ENCODE measurements at places on chromosomes 1 and 21.

DNA sequence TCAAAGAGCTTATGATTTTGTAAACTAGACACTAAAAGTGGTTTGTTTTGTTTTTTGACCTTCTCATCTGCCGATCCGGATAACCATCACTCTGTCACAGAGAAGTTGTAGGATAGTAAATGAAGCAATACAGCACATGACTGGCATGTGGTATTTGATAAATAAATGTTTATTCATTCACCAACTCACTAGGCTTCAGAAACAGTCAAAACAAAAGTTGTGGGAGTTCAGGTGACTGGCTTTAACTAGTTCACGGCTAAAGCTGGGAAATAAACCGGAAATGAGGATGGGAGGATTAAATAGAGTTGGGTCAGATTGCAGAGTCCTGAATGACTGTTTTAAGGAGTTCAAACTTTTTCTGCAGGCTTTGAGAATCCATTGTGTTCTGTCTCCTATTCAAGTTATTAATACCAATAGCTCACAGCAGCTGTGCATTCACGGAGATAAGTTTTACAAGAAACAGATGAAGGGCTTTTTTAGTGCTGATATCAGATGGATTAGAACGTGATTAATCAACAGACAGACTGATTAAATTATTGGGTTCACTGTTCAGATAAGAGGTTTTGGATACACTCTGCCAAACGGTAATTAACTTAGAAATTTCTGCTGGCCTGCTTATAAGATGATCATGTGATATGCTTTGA lies 463.3 kb downstream of the DPYD start:
- ATAC-seq: no peak

DNA sequence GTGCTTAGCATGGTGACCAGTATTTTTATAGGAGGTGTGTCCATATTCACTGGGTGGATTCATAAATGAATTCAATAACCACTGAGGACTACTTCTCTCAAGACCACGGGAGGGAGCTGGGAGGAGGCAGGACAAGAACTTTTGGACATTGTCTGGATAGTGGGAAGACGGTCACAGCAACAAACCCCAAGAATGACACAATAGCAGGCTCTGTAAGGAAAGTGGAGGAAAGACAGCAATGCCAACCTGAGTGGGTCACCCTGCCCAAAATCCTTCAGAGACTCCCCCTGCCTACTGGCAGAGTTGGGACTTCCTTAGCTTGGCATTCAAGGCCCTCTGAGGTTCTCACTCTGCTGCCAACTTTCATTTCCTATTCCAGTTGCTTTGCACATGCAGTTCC lies 42.0 kb downstream of the GLIS1 start:
- no peak for ATAC-seq

GRCh38 chr1:225466848-225467192 lies 39.0 kb upstream of the LBR start:
- ATAC-seq: no peak

DNA sequence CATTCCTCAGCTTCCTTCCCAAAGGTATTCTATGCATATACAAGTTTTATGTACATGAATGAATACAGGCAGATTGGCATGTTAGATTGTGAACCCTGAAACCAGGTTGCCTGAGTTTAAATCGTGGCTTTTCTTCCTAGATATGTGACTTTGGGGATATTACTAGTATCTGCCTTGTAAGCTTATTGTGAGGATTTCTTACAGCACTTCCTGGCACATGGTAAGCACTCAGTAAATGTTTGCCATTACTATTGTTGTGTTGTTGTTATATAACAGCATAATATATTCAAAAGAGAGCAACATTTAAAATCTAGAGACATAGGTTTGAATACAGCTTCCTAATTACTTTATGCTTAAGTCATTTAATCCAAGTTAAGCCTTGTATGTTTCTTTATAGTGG lies 45.1 kb downstream of the RAP1A start:
- ATAC-seq: no peak

DNA sequence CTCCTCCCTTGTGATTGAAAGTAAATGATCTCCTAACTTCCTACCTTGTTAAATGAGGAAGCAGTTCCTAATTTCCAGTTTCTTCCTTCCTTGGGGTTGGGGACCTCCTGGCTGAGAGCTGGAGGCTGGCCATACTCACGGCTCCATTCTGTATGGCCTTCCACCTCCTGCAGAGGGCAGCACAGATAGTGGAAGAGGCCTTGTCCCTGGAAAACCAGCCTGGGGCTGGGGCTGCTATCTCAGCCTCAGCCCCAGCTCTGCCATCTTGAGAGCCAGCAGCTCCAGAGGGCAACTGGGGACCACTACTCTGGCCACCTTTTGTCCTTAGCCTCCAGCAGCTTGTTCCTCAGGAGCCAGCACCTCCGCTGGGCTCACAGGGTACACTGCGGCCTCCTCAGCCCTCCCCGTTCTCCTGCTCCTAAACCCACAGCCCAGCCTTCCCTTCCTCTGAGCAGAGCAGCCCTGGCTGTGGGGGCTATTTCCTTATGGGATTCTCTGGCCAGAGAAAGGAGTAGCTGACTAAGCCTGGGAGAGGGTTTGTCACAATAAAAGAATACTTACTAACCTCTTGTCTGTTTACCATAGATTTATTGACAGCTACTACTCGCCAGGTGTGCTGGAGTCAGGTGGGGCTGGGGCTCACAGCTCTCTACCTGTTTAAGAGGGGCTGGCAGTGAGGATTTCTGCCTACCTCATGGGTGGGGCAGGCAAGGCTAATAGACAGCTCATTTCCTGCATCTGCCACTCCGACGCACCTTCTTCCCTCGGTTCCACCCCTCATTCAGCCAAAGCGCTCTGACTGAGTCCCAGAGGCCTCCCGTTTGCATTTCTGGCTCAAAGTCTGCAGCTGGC lies 6.3 kb downstream of the TMEM234 start:
- ATAC-seq: peak; percentile 83

DNA sequence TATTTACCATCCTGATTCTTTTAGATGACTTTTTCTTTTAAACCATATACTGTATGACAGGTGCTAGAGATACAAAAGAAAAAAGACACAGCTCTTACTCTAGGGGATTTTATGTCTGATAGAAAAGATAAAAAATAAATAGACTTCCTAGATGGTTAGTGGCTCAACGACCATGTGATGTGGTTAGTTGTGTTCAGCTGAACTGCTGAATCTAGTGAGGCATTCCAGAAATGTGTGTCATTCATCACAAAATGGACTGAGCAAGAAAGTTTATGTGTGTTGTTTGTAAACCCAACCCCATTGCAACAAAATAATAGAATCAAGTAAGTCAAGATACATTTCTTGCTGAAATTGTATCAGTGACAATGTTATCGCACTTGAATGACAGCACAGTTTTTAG lies 205.8 kb upstream of the LYPLAL1 start:
- no peak for ATAC-seq

DNA sequence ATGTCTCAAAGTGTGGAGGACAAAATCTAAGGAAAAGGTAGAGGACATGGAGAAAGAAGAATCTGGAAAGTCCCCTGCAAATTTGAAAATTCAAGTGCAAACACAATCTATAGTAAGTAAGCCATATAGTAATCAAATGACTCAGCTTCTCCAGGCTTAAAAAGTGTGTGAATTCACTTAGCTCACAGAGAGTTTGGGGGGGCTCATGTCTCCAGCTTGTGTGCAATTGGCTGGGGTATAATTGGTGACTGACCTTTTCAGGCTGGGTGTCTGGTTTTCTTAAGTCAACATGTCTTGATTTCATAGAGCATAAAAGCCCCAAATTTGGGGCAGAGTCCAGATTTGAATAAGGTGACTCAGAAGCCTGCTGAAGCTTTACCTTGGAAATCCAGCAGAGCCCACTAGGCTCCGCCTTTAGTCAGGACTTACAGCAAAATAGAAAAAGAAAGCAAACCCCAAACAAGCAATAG lies 8.6 kb downstream of the CLDN14 start:
- ATAC-seq: peak; percentile 87

DNA sequence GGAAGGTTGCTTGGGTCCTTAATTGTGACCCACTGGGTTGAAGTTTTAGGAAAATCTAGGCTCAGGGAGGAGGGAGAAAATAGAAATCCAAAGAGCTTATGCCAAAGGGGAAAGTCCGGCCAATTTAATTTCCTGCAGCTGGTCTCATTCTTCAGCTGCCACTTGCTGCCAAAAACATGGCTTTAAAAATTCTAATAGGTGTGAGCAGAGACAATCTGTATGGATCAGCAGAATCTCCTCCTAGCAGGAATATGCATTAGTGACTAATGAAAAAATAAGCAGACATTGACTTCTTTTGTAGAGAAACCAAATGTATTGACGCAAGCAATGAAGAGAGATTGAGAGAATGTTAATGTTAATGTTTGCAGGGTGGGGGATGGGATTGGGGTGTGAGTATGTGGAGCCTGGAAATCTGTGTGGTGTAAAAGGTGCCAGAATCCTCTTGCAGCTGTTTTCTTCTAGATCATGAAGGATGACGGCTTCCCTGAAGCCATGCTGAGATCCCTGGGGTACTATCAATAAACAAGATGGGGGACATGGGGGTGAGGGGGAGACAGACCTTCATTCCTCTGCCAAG lies 35.3 kb downstream of the VWA5B1 start:
- ATAC-seq: no peak
